ENCODE measurements at places on chromosomes 13 and 19. TPM values are rescaled to one million over a fixed set of nuclear protein-coding genes. Genes with fewer than 3 reads are reported as not detected.
A peak's percentile ranks its signal among the peaks of the same experiment; 100 is the strongest.

GRCh38 chr19:30695171-30695875 is 323.1 kb downstream of the ZNF536 start:
- peaks cover 23% of the 10 kb centered on the region for H3K27me3 ChIP-seq
- DNase-seq: no peak
- H3K4me3 ChIP-seq: no peak overlapping the region

- H3K36me3 ChIP-seq: no peaks in the 10 kb centered on the region
- H3K27ac ChIP-seq: no peak overlapping the region
- no peak overlapping the region for H3K4me3 ChIP-seq
- peaks cover 4% of the 10 kb centered on the region for H3K4me1 ChIP-seq
Measured at GRCh38 chr19:18157465-18158063, 4.6 kb downstream of the PIK3R2 start.

GRCh38 chr13:88248393-88248792 is 577.2 kb downstream of the SLITRK5 start:
- H3K27me3 ChIP-seq: no peaks in the 10 kb centered on the region
- no peak overlapping the region for H3K27ac ChIP-seq
- no peak for DNase-seq
- H3K36me3 ChIP-seq: no peaks in the 10 kb centered on the region

- no peak overlapping the region for H3K27ac ChIP-seq
- no peak overlapping the region for H3K4me3 ChIP-seq
- H3K27me3 ChIP-seq: no peaks in the 10 kb centered on the region
- H3K36me3 ChIP-seq: no peaks in the 10 kb centered on the region
- no peaks in the 10 kb centered on the region for H3K4me1 ChIP-seq
- DNase-seq: peak; percentile 79
Measured at GRCh38 chr19:49224879-49225278, 67.3 kb downstream of the TRPM4 start.

GRCh38 chr13:100608906-100609305 is 20.3 kb upstream of the GGACT start:
- H3K36me3 ChIP-seq: no peaks in the 10 kb centered on the region
- DNase-seq: no peak
- H3K4me3 ChIP-seq: no peak overlapping the region
- no peaks in the 10 kb centered on the region for H3K27me3 ChIP-seq
- no peak overlapping the region for H3K27ac ChIP-seq

- H3K4me3 ChIP-seq: no peak overlapping the region
- no peak overlapping the region for H3K27ac ChIP-seq
- DNase-seq: no peak
- peaks cover 10% of the 10 kb centered on the region for H3K36me3 ChIP-seq
Measured at GRCh38 chr19:32652894-32653598, 21.9 kb downstream of the ANKRD27 start.

DNA sequence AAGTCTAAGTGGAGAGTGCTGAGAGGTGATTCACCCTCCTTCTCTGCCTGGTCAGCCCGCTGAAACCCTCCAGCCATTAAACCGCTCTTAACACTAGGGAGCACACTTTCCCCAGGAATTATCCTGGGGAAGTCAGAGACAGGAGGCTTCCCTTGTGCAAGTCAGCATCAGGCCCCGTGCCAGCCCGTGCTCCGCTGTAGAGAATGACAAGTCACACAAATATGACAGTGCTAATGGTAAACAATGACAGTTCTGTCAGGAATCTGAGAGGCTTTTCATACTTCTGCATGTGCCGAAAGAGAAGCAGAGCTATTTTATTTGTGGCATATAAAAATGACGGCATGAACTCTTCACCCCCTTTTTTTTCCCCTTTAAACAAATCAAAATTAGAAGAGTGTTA is 816.9 kb upstream of the SLC10A2 start:
- DNase-seq: peak; percentile 92
- no peaks in the 10 kb centered on the region for H3K36me3 ChIP-seq
- no peaks in the 10 kb centered on the region for H3K4me1 ChIP-seq
- H3K27me3 ChIP-seq: no peaks in the 10 kb centered on the region
- H3K27ac ChIP-seq: no peak overlapping the region
- 0 out of 2 replicates have a peak overlapping the region, but pooled peaks have one; percentile 8 for H3K4me3 ChIP-seq

DNA sequence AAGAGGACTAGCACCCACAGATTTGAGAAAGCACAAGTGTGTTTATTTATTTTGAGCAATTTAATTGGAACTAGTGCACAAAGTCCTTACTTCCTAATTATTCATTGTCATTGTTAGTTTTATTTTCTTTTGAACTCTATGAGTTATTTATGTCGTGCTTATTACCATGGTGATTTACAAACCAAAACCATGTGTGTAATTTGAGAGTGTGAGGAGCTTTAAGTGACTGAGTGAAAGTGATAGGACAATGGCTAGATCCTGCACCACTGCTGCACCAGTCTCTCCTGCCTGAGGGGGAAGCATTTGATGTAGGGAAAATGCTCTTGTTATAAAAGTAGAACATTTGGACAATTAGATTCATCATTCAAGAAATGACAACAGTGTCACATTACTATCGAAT is 172.3 kb upstream of the KLF12 start:
- peak; percentile 7 for DNase-seq
- H3K27me3 ChIP-seq: no peaks in the 10 kb centered on the region
- H3K27ac ChIP-seq: no peak overlapping the region

GRCh38 chr13:70784207-70784989 is 676.1 kb upstream of the KLHL1 start:
- no peaks in the 10 kb centered on the region for H3K27me3 ChIP-seq
- no peak overlapping the region for H3K27ac ChIP-seq
- no peaks in the 10 kb centered on the region for H3K36me3 ChIP-seq
- no peaks in the 10 kb centered on the region for H3K4me1 ChIP-seq

GRCh38 chr19:47013041-47013517 is 6.6 kb upstream of the NPAS1 start:
- no peaks in the 10 kb centered on the region for H3K36me3 ChIP-seq
- H3K4me1 ChIP-seq: no peaks in the 10 kb centered on the region
- H3K27ac ChIP-seq: no peak overlapping the region
- no peaks in the 10 kb centered on the region for H3K27me3 ChIP-seq
- no peak overlapping the region for H3K4me3 ChIP-seq

DNA sequence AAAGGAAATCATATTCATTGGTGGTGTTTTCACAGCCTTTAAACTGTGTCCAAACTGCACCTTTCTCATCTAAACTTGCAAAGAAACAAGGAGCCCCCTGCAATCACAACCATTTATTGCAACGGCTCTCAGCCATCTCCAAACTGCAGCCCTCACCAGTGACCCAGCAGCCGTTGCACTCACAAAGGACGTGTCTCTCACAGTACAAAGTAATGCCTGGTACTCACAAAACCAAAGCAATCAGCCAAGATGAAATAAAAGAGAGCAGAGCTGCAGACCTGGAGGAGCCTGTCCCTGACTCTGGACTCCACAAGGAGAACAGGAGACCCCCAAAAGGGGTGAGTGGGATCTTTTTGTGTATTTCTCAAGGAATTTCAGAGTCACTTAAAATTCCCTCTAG is 20.2 kb upstream of the CEACAM21 start:
- H3K27me3 ChIP-seq: peaks cover 84% of the 10 kb centered on the region
- no peak overlapping the region for H3K27ac ChIP-seq
- H3K4me3 ChIP-seq: no peak overlapping the region
- H3K36me3 ChIP-seq: no peaks in the 10 kb centered on the region
- no peak for DNase-seq

DNA sequence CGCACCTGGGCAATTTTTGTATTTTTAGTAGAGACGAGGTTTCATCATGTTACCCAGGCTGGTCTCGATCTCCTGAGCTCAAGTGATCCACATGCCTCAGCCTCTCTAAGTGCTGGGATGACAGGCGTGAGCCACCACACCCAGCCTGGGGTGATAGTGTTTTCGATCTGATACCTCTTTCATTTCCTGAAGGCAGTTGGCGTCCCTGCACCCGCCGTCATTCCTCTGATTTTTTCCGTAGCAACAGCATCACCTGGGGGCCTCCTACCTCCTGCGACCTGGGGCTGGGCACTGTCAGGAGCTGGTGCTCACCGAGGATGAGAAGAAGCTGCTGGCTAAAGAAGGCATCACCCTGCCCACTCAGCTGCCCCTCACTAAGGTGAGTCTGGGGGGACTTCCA is 10.8 kb downstream of the CREB3L3 start:
- no peak for DNase-seq
- no peaks in the 10 kb centered on the region for H3K36me3 ChIP-seq
- no peak overlapping the region for H3K4me3 ChIP-seq

GRCh38 chr19:19185853-19186740 is 5.9 kb downstream of the BORCS8 start:
- DNase-seq: peak; percentile 51
- no peak overlapping the region for H3K4me3 ChIP-seq
- H3K4me1 ChIP-seq: peaks cover 5% of the 10 kb centered on the region
- H3K27me3 ChIP-seq: no peaks in the 10 kb centered on the region

GRCh38 chr19:15633082-15633835 is 7.4 kb upstream of the CYP4F3 start:
- peaks cover 3% of the 10 kb centered on the region for H3K27me3 ChIP-seq
- DNase-seq: no peak
- no peak overlapping the region for H3K4me3 ChIP-seq
- H3K27ac ChIP-seq: no peak overlapping the region

DNA sequence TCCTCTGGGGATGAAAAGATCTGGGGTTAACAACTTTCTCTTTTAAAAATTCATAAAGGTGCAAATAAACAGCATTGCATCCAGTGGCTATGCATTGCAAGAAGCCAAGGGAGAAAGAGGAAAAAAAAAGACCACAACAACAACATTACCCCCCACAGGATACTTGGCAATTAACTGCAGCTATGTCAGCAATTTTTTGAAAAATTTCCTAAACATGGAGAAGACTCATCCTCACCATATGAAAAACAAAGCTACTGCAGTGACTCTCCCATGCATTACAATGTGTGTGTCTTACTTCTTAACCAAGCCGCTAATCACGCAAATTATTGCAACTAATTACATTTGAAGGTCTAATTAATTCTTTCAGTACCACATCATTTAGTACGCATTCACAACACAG is 309.8 kb upstream of the ZNF507 start:
- H3K4me1 ChIP-seq: no peaks in the 10 kb centered on the region
- no peak overlapping the region for H3K4me3 ChIP-seq
- H3K27ac ChIP-seq: no peak overlapping the region
- no peaks in the 10 kb centered on the region for H3K36me3 ChIP-seq
- DNase-seq: no peak

GRCh38 chr13:59305896-59306295 is 857.8 kb downstream of the DIAPH3 start:
- no peak for DNase-seq
- no peak overlapping the region for H3K4me3 ChIP-seq
- no peaks in the 10 kb centered on the region for H3K27me3 ChIP-seq
- no peaks in the 10 kb centered on the region for H3K36me3 ChIP-seq

GRCh38 chr19:4636151-4636717 is 3.1 kb upstream of the TNFAIP8L1 start:
- no peaks in the 10 kb centered on the region for H3K36me3 ChIP-seq
- peak; percentile 74 for DNase-seq
- peaks cover 11% of the 10 kb centered on the region for H3K4me1 ChIP-seq
- H3K27me3 ChIP-seq: no peaks in the 10 kb centered on the region

- no peak for DNase-seq
- H3K27ac ChIP-seq: no peak overlapping the region
- H3K27me3 ChIP-seq: no peaks in the 10 kb centered on the region
- H3K4me1 ChIP-seq: no peaks in the 10 kb centered on the region
- no peaks in the 10 kb centered on the region for H3K36me3 ChIP-seq
- H3K4me3 ChIP-seq: no peak overlapping the region
Measured at GRCh38 chr13:111865826-111866225, 201.1 kb upstream of the SOX1 start.

- H3K4me1 ChIP-seq: peaks cover 17% of the 10 kb centered on the region
- DNase-seq: peak; percentile 81
Measured at GRCh38 chr19:4052114-4052992, 14.3 kb downstream of the ZBTB7A start.

- no peak for DNase-seq
- no peaks in the 10 kb centered on the region for H3K36me3 ChIP-seq
- no peaks in the 10 kb centered on the region for H3K27me3 ChIP-seq
- H3K4me3 ChIP-seq: no peak overlapping the region
- no peak overlapping the region for H3K27ac ChIP-seq
- H3K4me1 ChIP-seq: no peaks in the 10 kb centered on the region
Measured at GRCh38 chr13:63773476-63773875, 2357.8 kb upstream of the PCDH20 start.

- peak overlapping the region; percentile 54 for H3K4me3 ChIP-seq
- H3K27me3 ChIP-seq: no peaks in the 10 kb centered on the region
- no peaks in the 10 kb centered on the region for H3K36me3 ChIP-seq
Measured at GRCh38 chr13:26881154-26881553, 120.6 kb upstream of the GPR12 start.

DNA sequence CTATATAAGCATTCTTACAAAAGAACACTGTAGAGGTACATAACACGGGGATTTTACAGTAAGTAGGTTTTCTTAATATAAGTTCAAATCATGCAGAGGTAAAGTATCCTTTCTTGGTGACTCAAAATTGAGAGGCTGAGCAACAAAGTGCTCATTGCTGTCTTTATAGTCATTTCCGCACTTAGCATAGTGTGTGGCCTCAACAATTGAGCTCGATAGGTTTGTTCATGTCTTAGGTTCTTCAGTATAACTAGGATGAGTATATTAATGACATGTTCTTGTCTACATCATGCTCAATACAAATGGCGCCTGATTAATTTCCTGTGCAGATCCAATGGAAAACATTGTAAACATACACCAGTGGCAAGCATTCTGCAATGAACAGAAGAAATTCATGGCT is 1.4 kb downstream of the WDFY2 start:
- H3K36me3 ChIP-seq: no peaks in the 10 kb centered on the region
- H3K27ac ChIP-seq: peak overlapping the region; percentile 82
- no peaks in the 10 kb centered on the region for H3K27me3 ChIP-seq
- DNase-seq: peak; percentile 86
- peak overlapping the region; percentile 99 for H3K4me3 ChIP-seq

GRCh38 chr13:77868717-77869116 is 49.9 kb downstream of the EDNRB start:
- DNase-seq: peak; percentile 36
- no peak overlapping the region for H3K4me3 ChIP-seq
- H3K36me3 ChIP-seq: no peaks in the 10 kb centered on the region
- no peaks in the 10 kb centered on the region for H3K27me3 ChIP-seq

DNA sequence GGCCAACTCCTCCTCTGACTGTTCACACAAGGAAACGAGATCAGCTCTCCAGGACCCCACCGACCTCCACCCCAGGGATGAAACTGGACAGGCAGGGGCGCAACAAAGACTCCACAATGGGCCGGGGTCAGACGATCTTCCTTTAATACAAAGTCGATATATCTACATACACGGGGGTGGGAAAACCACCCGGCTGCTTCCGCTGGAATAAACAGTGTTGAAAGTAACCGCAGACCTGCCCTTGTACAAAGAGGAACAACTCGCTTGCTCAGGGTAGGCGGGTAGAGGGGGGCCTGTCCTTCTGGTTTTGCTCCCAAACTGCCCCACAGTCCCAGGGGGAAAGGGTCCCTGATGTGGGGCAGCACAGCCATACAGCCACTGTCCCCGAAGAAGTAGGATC is 135.2 kb downstream of the PTPRS start:
- no peak overlapping the region for H3K4me3 ChIP-seq
- no peaks in the 10 kb centered on the region for H3K27me3 ChIP-seq
- no peaks in the 10 kb centered on the region for H3K4me1 ChIP-seq
- H3K36me3 ChIP-seq: peaks cover 9% of the 10 kb centered on the region
- no peak for DNase-seq

The PLEKHG2 gene
- 17.5 TPM for total RNA-seq

The IGFLR1 gene
- 1.4 TPM for total RNA-seq

The FCER2 gene
- total RNA-seq: not detected

The PTGIR gene
- 21.1 TPM for total RNA-seq

The RPS19 gene
- total RNA-seq: 296 TPM

The ADGRE3 gene
- not detected for total RNA-seq

The RUBCNL gene
- total RNA-seq: 2.1 TPM

The OR7A5 gene
- total RNA-seq: not detected

The ZSCAN1 gene
- total RNA-seq: not detected

The CGB1 gene
- 4.2 TPM for total RNA-seq

The MCEMP1 gene
- total RNA-seq: not detected

Data from GM23248 (cell line).